ENCODE measurements at places on chromosomes 6 and 20. TPM values are rescaled to one million over a fixed set of nuclear protein-coding genes. Genes with fewer than 3 reads are reported as not detected.

- no peak for DNase-seq
These were observed 418.0 kb upstream of the IMPG1 start for GRCh38 chr6:76490456-76490855.

GRCh38 chr6:43229803-43230620, 731 bp upstream of the DNPH1 start:
- DNase-seq, result no peak

DNA sequence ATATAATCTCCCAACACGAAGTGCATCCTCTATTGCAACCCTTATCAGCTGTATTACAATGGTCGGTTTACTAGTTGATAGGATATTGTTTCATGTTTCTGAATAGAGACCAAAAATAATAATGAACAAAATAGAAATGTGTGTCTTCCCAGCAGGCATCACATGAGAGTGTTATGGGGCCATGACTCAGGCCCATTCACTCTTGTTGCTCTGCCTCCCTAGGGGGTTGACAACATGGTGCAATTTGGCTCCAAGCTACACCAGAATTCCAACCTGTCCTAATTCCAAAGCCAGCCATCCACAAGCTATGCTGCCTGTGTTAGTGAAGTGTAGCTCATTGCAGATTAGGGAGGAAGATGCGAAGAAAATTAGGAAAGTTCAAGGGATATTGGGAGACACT, 13.1 kb upstream of the SAYSD1 start:
- DNase-seq, result no peak

DNA sequence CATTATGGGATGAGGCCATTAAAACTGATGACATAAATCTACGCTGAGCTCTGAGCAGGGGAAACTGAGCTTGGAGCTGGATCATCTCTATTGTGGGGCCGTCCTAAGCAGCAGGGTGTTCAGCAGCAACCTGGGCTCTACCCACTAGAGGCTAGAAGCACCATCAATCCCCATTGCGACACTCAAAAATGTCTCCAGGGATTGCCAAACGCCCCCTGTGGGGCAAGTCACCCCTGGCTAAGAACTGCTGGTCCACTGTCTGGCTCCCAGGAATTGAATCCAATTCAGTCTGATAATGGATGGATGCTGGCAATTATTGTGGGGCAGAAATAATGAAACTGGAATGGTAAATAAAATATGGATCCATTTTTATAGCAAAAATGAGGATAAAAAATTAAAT, 38.2 kb downstream of the PMEPA1 start:
- no peak for DNase-seq

- no peak for DNase-seq
These were observed 7.9 kb downstream of the RPS6KA2 start for GRCh38 chr6:166618866-166619761.

DNA sequence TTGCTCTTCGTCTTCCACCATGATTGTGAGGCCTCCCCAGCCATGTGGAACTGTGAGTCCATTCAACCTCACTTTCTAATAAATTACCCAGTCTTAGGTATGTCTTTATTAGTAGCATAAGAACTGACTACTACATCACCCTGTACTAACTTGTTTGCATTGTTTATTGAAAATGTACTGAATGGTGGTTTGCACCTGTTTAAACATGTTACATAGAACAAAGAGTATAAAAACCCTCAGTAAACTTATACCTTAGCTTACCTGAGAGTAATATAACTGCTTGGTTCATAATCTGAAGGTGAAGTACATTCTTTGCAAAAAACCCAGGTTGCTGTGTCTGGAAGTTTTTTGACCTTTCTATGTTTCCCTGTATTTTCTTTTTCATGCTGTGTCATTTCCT, 777.8 kb downstream of the TBC1D32 start:
- no peak for DNase-seq

- no peak for DNase-seq
These were observed 42.0 kb downstream of the PTPRK start for GRCh38 chr6:128478230-128479047.

DNA sequence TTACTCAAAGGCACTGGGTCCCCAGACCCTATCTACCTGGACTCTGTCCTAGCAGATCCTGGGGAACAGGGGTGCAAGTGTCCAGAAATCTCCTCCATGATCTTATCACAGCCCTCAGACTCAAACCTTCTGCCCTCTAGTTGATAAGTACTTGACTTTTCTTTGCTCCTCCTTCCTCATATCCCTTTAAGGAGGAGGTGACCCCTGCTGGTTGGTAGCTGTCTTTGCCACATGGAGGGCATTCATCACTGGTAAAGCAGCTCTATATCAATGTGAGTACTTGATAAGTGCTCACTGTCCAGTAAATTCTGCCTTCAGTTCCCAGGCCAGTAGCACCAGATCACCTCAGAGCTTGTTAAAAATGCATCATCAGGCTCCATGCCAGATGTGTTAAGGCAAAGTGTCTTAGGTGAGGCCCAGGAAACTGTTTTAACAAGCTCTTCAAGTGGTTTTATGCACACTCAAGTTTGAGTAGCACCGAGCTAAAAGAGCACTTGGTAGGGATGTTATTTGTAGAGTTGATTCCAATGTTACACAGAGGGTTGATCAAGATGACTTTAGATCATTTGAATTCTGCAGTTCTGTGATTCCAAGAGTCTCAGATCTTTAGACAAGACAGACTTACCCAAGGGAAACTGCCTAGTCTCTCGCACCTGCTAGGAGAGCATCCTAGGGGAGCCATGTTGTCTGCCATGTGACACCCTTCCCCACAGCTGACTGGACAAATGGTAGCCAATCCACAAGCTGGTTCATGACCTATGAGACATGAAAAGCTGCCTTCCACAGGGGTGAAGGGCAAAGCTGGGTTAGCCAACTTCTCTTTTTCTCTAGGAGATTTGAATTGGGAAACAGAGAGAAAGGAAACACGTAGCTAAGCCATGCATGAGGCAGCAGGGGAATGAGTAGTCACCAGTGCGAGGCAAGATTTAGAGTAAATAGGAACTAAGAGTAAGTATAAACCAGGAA, 18.6 kb downstream of the TREML2 start:
- peak; percentile 54 for DNase-seq

DNA sequence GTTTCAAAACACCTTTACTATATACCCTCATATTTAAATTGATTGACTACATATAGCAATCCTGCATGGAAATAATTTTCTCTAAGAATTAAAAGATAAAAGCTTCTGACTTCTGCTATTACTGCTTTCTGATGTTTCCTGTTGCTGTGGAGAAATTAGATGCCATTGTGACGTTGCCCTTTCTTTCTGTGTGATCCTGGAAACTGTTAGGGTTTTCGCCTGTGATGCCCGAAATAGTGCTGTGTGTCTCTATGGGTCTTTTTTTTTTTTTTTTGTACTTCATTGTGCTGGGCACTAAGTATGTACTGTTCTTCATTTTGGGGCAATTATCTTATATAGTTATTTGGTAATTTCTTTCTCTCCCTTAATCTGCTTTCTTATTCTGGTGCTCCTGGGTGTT, 205.0 kb downstream of the ARID1B start:
- DNase-seq, result no peak

GRCh38 chr6:67768972-67769371, 866.1 kb upstream of the ADGRB3 start:
- no peak for DNase-seq

GRCh38 chr6:90365002-90365401, 68.4 kb upstream of the BACH2 start:
- DNase-seq, result no peak

DNA sequence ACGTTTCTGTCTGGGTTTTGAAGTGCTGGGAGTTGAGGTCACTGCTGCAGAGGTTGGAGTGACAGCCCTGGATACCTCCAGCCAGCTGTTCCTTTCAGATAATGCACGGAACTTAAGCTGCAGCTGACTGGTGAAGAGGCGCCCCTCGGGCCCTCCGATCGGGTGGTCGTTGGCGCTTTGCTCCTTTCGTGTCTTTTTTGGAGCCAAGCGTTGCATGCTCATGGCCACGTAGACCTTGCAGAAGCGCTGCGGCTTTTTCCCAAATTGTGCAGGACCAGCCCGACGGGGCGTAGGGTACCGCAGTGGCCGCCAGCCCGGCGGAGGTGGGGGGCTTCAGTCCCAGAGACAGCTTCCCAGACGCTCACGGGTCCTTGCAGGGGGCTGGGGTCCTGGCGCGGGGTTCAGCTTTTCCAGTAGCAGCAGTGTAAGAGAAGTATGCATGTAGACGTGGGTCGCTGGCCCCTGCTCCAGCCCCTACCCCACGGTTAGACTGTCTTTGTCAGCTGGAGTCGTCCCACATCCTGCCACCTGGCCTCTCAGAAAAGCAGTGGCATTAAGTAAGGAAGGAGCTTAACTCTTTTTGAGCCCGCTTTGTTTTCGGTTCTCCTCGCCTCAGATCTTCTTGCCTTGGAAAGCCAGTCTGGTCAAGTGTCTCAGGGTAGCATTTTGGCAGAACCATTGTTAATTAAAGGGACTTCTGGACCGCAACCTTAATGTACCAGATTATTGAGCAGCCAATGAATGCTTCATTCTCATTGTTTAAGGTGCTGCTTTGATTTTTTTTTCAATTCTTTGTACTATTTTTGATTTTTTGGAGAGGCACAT, 838 bp downstream of the TNFAIP3 start:
- peak; percentile 38 for DNase-seq

DNA sequence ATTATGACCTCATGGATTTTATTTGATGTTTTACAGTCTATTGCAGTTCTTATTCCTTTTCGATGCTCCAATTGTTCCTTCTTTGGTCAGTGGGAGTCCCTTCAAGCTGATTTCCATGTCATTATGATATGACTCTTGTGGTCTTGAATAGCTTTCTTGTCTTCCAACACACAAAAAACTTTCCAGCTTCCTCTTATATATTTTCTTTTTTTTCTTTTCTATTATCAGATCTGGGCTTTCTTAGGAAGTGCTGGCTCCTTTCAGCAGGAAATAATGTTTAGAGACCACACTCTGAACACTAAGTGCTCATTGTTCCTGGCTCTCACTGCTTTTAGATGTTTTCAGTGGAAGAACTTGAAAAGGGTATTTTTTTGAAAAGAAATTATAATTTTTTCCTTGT, 3.1 kb upstream of the SLC17A1 start:
- DNase-seq, result no peak

DNA sequence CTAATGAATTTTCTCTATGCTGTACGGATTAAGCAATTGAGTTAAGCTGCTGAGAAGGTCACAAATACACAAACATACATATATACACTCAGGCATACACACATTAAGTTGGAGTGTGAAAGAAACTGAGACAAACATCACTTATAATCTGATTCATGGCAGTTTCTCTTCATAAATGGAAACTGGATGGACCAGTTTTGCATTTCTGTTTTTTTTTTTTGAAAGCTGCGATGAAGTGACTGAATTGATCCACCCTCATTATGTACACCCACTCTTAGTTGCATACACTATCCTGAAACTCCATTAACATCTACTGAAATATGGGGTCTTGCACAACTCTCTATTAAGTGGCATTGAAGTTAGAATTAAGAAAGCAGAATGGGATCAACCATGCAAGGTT, 32.9 kb upstream of the TENT5A start:
- DNase-seq, result no peak

The DYNLT2 gene
- total RNA-seq, result 0.62 TPM

The JPH2 gene
- total RNA-seq, result 0.80 TPM

The MAS1 gene
- total RNA-seq, result not detected

The TGM3 gene
- total RNA-seq, result not detected

The NRSN1 gene
- total RNA-seq, result not detected

The HTR1B gene
- total RNA-seq, result 0.33 TPM

The CST4 gene
- not detected for total RNA-seq

The CFAP206 gene
- total RNA-seq, result 0.54 TPM

The RPS6KA2 gene
- 105 TPM for total RNA-seq

The ZNF341 gene
- 3.5 TPM for total RNA-seq

The CTAGE9 gene
- total RNA-seq, result not detected
